ENCODE measurements at places on chromosomes 16 and 17.

DNA sequence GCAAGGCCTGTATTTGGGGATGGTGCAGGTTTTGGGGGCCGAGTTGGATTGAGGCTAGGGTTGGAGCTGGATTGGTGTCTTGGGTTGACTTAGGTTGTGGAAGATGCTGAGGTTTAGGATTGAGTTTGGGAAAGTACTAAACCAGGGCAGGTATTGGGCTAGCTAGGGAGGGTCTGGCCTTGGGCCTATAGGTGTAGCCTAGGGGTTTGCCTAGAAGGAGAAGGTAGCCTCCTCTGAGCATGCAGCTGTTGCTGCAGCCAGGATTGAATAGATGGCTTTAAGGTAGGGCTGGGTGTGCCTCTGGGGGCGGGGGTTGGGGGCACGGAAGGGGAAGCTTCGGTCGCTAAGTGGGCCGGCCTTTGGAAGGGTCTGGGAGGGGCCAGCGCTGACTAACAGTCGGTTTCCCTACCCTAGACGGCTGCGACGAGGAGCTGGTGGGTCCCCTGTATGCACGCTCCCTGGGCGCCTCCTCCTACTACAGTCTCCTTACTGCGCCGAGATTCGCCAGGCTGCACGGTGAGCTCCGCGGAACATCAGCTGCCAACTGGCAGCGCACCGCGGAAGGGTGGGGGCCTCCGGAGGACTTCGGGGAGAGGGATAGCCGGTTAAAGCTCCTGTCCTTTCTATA is 1.2 kb downstream of the CNTNAP1 start:
- DNase-seq: no peak

DNA sequence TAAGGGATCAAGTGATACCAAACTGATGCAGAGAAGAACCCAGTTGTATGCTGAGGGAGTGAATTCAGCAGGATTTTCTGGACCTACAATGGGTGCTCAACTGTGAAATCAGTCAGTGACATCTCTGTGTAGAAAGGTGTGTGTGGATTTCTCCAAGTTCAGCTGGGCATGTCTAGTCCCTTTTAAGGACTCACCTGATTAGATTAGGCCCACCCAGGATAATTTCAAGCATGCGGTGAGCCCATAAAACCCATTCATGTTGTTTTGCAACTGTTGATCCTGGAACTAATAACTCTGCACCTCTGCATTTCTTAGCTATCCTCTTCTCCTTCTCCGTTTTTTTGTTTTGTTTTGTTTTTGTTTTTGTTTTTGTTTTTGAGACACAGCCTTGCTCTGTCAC is 35.1 kb upstream of the DNAJA2 start:
- DNase-seq: no peak

- DNase-seq: peak; percentile 74
These were observed 9.5 kb upstream of the DHRS13 start for GRCh38 chr17:28912281-28912937.

DNA sequence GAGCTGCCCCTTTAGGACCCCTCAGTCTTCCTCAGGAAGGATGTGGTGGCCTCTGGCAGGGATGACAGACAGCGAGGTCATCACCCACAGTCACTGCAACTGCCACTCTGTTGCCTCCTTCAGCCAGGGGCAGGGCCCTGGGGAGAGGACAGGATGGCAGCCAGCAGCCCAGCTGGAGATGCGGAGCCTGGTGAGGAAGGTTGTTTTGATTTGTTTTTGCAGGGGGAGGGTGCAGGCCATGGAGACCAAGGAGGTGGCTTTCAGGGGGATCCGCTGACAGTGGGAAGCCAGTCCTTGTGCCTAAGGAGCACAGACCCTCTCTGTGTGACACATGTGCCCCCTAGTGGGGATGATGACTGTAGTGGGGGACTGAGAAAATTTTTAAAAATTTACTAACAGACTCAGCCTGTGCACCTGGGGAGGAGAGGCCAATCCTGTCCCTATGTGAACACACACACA is 7.4 kb downstream of the PRCD start:
- DNase-seq: peak; percentile 77

- peak; percentile 61 for DNase-seq
These were observed 406.3 kb downstream of the WWOX start for GRCh38 chr16:78505544-78506366.

- DNase-seq: no peak
These were observed 263.6 kb downstream of the FTO start for GRCh38 chr16:53967572-53967971.

DNA sequence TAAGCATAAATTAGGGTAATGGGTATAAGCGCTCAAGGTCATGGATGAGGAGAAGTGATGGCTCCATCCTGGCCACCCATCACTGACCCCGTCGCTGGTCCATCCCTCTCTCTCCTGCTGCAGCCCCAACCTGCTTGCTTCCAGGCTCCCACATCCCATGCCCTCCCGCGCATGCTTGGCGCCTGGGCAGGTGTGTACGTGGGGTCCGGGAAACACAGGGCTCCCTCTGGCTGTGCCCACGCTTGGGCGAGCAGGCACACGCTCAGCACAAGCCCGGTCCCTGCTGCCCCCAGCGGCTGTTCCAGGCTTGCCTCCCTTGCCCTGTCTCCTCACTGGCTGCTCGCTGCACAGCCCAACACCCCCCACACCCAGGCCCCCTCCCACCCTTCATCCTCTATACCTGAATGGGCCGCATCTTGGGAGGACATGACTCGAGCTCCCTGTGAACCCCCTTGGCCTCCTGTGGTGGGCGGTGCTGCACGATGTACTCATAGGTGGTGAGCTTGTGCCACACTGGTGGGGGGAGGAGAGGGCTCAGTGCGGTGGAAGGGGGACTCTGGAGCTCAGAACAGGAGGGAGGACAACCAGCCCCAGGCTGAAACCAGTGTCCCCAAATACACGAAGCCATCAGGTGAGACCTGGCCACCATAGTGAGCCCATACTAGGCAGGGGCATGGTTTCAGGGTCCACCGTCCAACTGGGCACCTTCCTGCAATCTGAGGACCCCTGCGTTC is 4.7 kb upstream of the TPPP3 start:
- no peak for DNase-seq

- no peak for DNase-seq
These were observed 1.3 kb downstream of the APPBP2 start for GRCh38 chr17:60524463-60525327.

DNA sequence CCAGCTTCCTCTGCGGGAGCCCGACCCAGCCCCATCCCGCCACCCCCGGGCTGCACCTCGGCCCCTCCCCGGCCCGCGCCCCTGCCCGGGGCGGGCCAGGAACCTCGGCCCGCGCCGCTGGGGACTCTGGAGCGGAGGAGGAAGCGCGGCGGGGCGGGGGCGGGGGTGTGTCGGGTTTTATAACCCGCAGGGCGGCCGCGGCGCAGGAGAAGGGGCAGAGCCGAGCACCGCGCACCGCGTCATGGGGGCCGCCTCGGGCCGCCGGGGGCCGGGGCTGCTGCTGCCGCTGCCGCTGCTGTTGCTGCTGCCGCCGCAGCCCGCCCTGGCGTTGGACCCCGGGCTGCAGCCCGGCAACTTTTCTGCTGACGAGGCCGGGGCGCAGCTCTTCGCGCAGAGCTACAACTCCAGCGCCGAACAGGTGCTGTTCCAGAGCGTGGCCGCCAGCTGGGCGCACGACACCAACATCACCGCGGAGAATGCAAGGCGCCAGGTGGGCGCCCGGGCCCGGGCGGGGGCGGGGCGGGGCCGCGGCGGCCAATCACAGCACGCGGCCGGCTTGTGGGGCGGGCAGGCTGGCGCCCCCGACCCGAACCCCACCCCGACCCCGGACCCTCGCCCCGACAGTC is at the start of gene ACE:
TSS of gene ACE (plus strand) at position 208 of the 626 bp plus-strand sequence. CDS start at position 242, 34 bp downstream.
- peak; percentile 84 for DNase-seq

- peak; percentile 85 for DNase-seq
These were observed 15.2 kb downstream of the SCNN1B start for GRCh38 chr16:23317266-23317661.

- DNase-seq: no peak
These were observed 113.2 kb downstream of the PRKCB start for GRCh38 chr16:23948949-23949411.

DNA sequence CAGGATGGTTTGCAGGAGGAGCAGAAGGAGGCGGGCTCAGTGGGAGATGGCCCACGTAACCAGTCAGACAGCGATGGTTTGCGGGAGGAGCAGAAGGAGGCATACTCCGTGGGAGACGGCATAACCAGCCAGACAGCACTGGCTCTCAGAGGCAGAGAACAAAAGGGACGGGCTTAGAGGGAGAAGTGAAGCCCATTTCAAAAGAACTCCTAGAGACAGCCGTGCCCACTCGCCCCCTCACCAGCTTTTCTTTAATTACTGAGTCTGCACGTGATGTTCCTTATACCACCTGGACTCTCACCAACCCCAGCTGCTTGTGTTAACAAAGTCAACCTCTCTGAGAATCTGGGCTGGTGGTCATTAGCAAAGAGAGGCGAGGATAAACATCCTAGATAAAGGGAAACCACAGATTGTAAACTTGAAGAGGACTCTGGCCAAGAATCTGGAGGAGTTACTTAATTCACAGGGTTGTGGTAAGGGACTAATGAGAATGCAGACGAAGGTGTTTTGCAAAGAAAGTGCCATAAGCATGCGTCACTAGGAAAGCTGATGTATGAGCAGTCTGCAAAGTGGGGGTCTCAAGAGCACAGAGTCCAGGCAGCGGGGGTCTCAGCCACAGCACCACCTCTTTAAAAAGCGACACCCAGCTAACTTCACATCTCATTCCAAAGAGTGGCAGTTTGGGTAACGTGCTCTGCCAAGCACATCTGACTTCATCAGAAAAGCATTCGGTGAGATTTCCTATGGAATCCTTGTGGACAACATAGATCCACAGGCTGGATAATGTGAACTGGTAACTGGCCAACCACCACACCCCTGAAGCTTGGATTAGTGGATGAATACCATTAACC is 51.7 kb downstream of the NXN start:
- DNase-seq: no peak

GRCh38 chr17:1158879-1159278 is 20.9 kb downstream of the ABR start:
- no peak for DNase-seq

GRCh38 chr16:56482683-56483236 is 31.4 kb downstream of the OGFOD1 start:
- no peak for DNase-seq

- DNase-seq: peak; percentile 91
These were observed 11.0 kb upstream of the CBFB start for GRCh38 chr16:67017810-67018488.

- no peak for DNase-seq
These were observed 9.6 kb downstream of the MEOX1 start for GRCh38 chr17:43652124-43652480.

- no peak for DNase-seq
These were observed 80.8 kb downstream of the SPECC1 start for GRCh38 chr17:20089756-20090547.

GRCh38 chr16:64712026-64712425 is 409.8 kb downstream of the CDH11 start:
- no peak for DNase-seq

DNA sequence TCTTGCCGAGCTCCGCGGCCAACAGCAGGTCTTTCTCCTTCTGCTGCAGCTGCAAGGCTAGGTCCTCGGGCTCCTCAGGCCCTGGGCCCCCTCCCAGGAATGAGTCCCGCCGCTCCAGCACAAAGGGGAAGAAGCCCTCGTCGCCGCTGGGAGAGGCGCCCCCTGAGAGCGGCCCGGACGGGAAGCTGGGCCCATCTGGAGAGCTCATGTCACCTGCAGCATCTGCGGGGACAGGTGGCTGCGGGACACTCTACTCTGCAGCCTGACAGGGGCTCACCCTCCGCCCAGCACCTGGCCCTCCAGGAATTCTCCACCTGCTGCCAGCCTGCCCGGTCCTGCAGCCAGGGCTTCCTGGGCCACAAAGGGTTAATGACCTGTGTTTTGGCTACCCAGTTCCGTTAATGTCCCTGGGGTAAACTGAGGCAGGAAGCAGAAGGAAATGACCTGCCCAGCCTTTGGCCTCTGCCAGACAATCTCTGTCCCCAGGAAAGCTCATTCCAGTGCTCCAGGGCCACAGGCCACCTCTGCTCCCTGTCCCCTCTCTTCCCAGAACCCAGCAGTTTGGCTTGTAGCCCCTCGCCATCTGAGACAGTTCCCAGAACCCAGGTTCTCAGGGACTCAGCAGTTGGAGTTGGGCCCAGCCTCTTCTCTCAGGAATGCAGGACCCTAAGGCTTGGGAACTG is 1.3 kb downstream of the BICDL2 start:
- no peak for DNase-seq

DNA sequence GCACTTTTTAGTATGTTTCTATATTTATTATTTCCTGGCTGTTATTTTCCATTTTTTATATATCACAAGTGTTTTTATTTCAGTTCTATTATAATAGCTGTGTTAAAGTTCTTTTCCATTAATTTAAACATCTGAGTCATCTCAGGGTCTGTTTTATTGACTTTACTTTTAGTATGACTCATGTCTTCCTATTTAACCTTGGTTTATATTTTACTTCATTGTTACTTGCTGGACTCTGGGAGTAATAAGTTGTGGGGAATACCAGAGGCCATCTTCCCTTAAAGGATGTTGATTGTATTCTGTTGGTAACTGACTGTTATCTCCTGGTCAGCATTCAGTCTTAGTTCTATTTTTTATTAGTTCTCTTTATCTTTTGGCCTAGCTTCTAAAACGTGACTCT is 1508.2 kb downstream of the CDH11 start:
- DNase-seq: no peak

GRCh38 chr17:49108318-49108717 is 24.3 kb upstream of the B4GALNT2 start:
- no peak for DNase-seq

GRCh38 chr17:28204244-28204643 is 114.8 kb upstream of the TMEM97 start:
- no peak for DNase-seq

DNA sequence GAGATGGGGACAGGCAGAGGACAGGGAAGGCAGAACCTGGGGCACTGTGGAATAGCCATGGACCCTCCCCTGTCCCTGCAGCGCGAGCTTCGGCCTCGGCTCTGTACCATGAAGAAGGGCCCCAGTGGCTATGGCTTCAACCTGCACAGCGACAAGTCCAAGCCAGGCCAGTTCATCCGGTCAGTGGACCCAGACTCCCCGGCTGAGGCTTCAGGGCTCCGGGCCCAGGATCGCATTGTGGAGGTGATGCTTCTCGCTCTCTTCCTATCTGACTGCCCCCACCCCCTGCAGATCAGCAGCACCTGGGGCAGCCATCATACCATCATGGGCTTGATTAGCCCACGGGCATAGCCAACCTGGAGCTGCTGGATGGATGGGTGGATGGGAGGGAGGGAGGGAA is 13.5 kb downstream of the NHERF1 start:
- DNase-seq: no peak

- DNase-seq: no peak
These were observed 4.6 kb downstream of the HAGH start for GRCh38 chr16:1821861-1822611.

GRCh38 chr17:51873302-51873701 is 285.2 kb downstream of the CA10 start:
- DNase-seq: no peak

GRCh38 chr17:50354776-50355175 is 8.8 kb downstream of the XYLT2 start:
- no peak for DNase-seq

DNA sequence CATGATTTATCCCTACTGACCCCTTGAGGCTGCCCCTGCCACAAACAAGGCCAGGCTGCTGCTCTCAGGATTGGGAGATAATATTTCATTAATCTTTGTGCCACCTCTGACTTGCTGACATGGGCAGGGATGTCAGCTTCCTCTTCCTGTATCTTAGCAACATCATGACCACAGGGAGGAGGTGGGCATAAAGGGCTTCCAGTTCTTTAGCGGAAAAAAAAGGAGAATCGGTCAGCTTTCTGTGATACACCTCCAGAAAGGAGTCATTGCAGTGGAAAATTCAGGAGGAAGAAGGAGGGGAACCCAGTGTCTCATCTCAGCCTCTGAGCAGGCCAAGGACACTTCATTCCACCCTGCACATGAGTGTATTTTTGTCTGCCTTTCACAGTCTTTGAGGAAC is 206.8 kb upstream of the SDK2 start:
- DNase-seq: no peak

- peak; percentile 55 for DNase-seq
These were observed 775 bp downstream of the SPIRE2 start for GRCh38 chr16:89828870-89829629.

Data from colonic mucosa (tissue), 4 donors.